ENCODE measurements at places on chromosomes 4 and X.

- H3K27me3 ChIP-seq: no peaks in the 10 kb centered on the region
- H3K4me1 ChIP-seq: no peaks in the 10 kb centered on the region
- H3K27ac ChIP-seq: no peak overlapping the region
- H3K36me3 ChIP-seq: no peaks in the 10 kb centered on the region
- H3K4me3 ChIP-seq: no peak overlapping the region
Observed at GRCh38 chr4:13705521-13706041, 78.1 kb upstream of the BOD1L1 start.

GRCh38 chrX:55119271-55119670, 30.5 kb downstream of the PAGE2 start:
- no peak for DNase-seq
- peaks cover 32% of the 10 kb centered on the region for H3K4me1 ChIP-seq
- H3K27ac ChIP-seq: peak overlapping the region; percentile 63
- H3K4me3 ChIP-seq: peak overlapping the region; percentile 60
- H3K27me3 ChIP-seq: peaks cover 2% of the 10 kb centered on the region

GRCh38 chr4:7299010-7299907, 106.9 kb downstream of the SORCS2 start:
- no peak overlapping the region for H3K4me3 ChIP-seq
- no peak overlapping the region for H3K27ac ChIP-seq
- H3K36me3 ChIP-seq: no peaks in the 10 kb centered on the region
- H3K4me1 ChIP-seq: no peaks in the 10 kb centered on the region
- no peaks in the 10 kb centered on the region for H3K27me3 ChIP-seq

DNA sequence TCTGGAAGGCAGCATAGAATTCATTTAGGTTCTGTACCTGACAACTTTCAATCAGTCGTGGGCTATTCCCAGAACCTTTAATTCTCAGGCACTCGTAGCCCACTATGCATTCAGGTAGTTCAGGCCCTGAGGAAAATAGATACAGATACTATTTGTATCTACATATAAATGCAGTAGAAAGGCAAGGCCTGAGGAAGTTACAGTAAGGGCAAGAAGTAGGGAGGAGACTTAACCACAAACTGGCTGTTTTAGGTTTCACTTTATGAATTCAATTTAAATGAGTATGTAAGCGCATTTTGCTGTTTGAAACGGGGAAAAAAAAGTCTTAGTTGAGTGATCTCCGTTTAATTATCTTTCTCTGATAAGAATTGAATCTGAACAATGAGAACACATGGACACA, 529.4 kb upstream of the ATOH1 start:
- H3K4me1 ChIP-seq: no peaks in the 10 kb centered on the region
- H3K36me3 ChIP-seq: no peaks in the 10 kb centered on the region
- H3K4me3 ChIP-seq: peak overlapping the region; percentile 40
- H3K27ac ChIP-seq: peak overlapping the region; percentile 53

- H3K4me3 ChIP-seq: peak overlapping the region; percentile 53
- DNase-seq: peak; percentile 32
- no peaks in the 10 kb centered on the region for H3K27me3 ChIP-seq
- H3K27ac ChIP-seq: peak overlapping the region; percentile 32
Observed at GRCh38 chr4:27003642-27004113, 143.0 kb downstream of the STIM2 start.

DNA sequence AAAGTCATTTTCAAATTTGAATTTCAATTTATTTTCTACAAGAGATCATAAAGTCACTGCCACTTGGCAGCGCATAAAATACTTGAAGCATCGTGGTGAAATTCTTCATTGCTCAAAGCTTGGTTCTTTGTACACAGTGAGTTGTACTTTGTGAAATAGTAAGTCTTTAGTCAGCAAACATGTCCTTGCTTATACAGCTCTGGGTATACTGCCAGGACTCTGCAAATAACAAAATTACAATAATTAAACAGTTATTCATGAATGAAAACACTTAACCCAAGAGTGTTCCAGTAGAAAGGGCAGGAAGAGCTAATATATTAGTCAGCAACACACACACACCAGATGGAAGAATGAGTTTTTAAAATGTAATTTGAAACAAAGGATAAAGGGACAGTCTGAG, 1300.9 kb upstream of the DIAPH2 start:
- no peaks in the 10 kb centered on the region for H3K27me3 ChIP-seq
- H3K36me3 ChIP-seq: no peaks in the 10 kb centered on the region
- DNase-seq: no peak

- no peaks in the 10 kb centered on the region for H3K36me3 ChIP-seq
- no peak overlapping the region for H3K27ac ChIP-seq
- H3K4me1 ChIP-seq: peaks cover 2% of the 10 kb centered on the region
- DNase-seq: no peak
- H3K4me3 ChIP-seq: no peak overlapping the region
Observed at GRCh38 chrX:72052415-72053090, 79.2 kb downstream of the RTL5 start.

- no peaks in the 10 kb centered on the region for H3K36me3 ChIP-seq
- no peak overlapping the region for H3K4me3 ChIP-seq
- H3K4me1 ChIP-seq: no peaks in the 10 kb centered on the region
- no peak overlapping the region for H3K27ac ChIP-seq
Observed at GRCh38 chr4:184215709-184216328, 1.9 kb downstream of the ENPP6 start.

DNA sequence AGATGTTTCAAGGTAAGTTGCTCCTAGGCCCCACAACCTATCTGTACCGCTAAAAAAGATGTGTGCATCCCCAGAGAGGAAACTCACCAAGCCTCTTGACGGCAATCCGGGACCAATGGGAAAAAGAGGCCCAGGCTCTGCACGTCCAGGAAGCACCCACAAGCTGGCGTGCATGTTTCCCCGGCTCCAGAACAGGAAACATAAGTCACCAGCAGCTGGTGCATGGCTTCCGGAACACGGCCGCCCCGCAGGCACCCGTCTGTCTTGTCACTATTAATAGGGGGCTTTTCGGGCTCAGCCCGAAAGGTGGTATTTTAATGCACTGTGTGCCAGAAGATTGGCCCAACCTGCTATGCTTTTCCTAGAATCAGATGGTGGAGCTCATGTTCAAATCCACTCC, 22.2 kb downstream of the CRMP1 start:
- H3K4me3 ChIP-seq: no peak overlapping the region
- H3K4me1 ChIP-seq: peaks cover 22% of the 10 kb centered on the region
- peaks cover 10% of the 10 kb centered on the region for H3K27me3 ChIP-seq
- no peak overlapping the region for H3K27ac ChIP-seq
- no peaks in the 10 kb centered on the region for H3K36me3 ChIP-seq

DNA sequence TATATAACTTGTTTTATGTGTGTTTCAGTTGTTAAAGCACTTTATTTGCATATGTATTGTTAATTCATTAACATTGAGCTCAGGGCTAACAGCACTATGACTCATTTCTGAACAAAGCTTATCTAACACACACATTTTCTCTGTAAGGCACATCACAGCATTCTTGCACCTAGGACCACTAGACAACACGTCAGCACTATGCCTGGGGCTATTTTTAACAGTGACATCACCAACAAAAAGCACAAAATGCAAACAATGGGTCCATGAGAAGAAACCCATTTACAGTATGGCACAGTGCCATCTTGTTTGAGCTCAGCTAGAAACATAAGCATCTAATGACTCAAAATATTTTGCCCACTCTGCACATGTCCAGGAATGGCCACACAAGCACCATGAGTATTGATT, 124.4 kb downstream of the RELL1 start:
- H3K4me3 ChIP-seq: no peak overlapping the region
- DNase-seq: no peak
- no peaks in the 10 kb centered on the region for H3K4me1 ChIP-seq
- H3K36me3 ChIP-seq: no peaks in the 10 kb centered on the region

- peak; percentile 11 for DNase-seq
- no peaks in the 10 kb centered on the region for H3K36me3 ChIP-seq
- H3K4me1 ChIP-seq: peaks cover 22% of the 10 kb centered on the region
- no peak overlapping the region for H3K4me3 ChIP-seq
- H3K27me3 ChIP-seq: peaks cover 3% of the 10 kb centered on the region
Observed at GRCh38 chrX:23662853-23663252, 4.4 kb upstream of the PRDX4 start.

- peaks cover 6% of the 10 kb centered on the region for H3K4me1 ChIP-seq
- no peaks in the 10 kb centered on the region for H3K27me3 ChIP-seq
- no peaks in the 10 kb centered on the region for H3K36me3 ChIP-seq
- DNase-seq: no peak
Observed at GRCh38 chr4:19729886-19730651, 521.6 kb upstream of the SLIT2 start.

GRCh38 chrX:47217121-47217851, 1.2 kb upstream of the CDK16 start:
- H3K4me1 ChIP-seq: peaks cover 26% of the 10 kb centered on the region
- peak; percentile 7 for DNase-seq
- H3K36me3 ChIP-seq: peaks cover 44% of the 10 kb centered on the region
- H3K4me3 ChIP-seq: peak overlapping the region; percentile 95
- H3K27ac ChIP-seq: peak overlapping the region; percentile 99

DNA sequence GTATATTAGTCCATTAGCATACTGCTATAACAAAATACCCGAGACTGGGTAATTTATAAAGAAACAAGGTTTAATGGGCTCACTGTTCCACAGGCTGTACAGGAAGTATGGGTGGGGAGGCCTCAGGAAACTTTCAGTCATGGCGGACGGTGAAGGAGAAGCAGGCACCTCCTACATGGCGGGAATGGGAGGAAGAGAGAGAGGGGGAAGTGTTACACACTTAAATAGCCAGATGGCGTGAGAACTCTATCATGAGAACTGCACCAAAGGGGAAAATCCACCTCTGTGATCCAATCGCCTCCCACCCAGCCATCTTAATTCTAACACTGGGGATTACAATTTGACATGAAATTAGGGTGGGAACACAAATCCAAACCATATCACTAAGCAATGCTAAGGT, 98.9 kb upstream of the SH3RF1 start:
- no peaks in the 10 kb centered on the region for H3K36me3 ChIP-seq
- H3K4me1 ChIP-seq: no peaks in the 10 kb centered on the region
- no peak for DNase-seq

DNA sequence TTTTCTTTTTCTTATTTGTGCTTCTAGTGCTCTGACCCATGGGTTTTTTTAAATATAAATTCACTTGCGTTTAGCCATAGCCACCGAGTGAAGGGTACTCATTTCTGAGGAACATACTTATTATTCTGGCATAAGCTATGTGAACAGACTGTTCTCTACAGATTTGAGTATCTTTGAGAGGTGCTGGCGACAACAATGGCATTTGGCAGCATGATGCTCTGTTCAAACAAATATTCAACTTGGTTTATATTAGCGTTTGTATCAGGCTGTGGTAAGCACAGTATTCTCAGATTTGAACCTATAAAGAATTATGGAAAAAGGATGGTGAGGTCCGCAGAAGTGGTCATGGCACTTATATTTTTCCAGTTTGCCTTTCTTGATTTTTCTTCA, 108.7 kb upstream of the LIMCH1 start:
- no peaks in the 10 kb centered on the region for H3K36me3 ChIP-seq
- no peak overlapping the region for H3K27ac ChIP-seq
- H3K27me3 ChIP-seq: no peaks in the 10 kb centered on the region
- H3K4me3 ChIP-seq: no peak overlapping the region
- DNase-seq: no peak

DNA sequence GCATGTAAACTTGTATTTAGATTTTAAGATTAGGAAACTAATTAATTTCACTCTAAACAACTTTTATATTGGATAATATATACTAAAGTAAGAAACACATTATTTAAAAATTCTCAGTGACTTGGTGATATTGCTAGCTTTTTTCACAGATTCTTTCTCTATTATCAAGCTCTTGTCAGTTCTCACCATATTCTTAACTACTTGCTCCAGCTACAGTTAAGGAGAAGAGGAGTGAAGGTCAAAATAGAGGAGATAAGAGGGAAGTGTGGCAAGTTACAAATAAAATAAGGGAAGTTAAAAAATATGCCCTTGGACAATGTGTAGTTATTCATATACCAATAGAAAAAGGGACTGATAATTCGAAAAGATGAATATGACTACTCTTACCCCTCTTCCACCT, 34.7 kb upstream of the NAF1 start:
- DNase-seq: no peak
- no peak overlapping the region for H3K4me3 ChIP-seq
- H3K36me3 ChIP-seq: no peaks in the 10 kb centered on the region

GRCh38 chr4:161121451-161121850, 1042.3 kb downstream of the FSTL5 start:
- H3K4me3 ChIP-seq: no peak overlapping the region
- DNase-seq: no peak
- H3K27ac ChIP-seq: no peak overlapping the region
- no peaks in the 10 kb centered on the region for H3K4me1 ChIP-seq

Measured in T-helper 2 cell treated with Interferon-gamma antibody and Interleukin-4, amounts not matched to agents 5 μg/mL and 100 μg/mL, for 36 hours (primary cell).